ENCODE measurements at places on chromosomes 12 and 14.
A peak's percentile ranks its signal among the peaks of the same experiment; 100 is the strongest.

- DNase-seq = no peak
Observed at GRCh38 chr12:65868133-65868705, 43.9 kb downstream of the HMGA2 start.

- DNase-seq = peak; percentile 75
Observed at GRCh38 chr12:12032851-12033797, 37.6 kb upstream of the BCL2L14 start.

DNA sequence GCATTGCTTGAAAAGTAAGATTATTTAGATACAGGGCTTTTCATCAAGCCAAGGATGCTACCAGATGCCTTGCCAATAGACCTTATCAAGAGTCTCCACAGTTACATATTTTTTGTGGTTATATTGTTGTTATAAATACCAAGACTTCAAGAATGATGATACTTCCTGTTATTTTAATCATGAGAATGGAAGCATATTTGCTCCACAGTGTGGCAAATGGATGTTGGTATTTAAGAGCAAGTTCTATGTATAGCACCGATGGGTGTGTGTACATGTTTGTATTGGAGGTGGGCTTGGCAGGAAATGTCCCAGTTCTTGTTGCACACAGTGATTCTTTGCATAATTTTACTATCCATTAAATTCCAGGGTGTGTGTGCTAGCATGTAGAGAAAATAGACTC lies 4.4 kb upstream of the NID2 start:
- DNase-seq = no peak

GRCh38 chr14:25464772-25465171 lies 414.8 kb upstream of the STXBP6 start:
- DNase-seq = no peak

- no peak for DNase-seq
Observed at GRCh38 chr12:98084391-98084790, 431.0 kb upstream of the TMPO start.

DNA sequence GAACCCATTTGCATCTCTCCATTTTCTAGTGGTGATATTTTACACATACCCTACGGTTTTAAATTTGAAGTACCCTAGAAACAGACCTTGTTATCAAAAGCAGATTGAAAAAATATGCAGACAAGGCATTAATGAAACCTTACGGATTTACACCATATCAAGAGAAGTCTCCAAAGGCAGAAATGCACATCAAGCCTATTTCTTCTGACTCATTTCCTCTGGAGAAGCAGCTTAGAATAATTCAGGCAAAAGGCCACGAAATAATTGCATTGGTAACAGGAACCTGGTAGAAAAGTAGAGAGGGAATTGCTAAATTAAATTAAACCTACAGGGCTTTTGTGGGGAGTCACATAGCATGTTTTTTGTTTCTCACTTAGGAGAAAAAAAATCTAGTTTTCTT lies 34.7 kb downstream of the KICS2 start:
- DNase-seq = peak; percentile 67

DNA sequence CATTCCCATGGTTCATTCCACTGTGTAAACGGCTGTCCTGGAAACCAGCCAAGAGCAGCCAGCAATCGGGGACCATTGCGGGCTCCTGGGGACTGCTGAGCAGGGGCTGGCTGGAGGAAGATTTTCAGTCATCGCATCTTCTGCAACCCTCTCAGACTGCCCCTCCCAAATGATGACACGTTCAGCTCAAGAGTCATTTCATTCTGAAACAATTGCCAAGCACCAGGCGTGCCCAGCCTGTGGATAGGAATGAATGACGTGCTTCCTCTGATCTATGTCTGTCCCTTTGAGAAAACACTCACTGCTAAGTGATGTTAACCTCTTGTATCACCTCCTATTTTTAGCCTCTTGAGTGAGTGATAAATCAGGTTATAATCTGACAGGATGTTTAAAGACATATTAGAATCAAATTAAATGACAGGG lies 62.0 kb downstream of the NDUFA12 start:
- DNase-seq = no peak

- DNase-seq = no peak
Observed at GRCh38 chr14:63204407-63205043, at the start of gene RHOJ. RHOJ (plus strand) TSS chr14:63204443; CDS start chr14:63204870, 427 bp downstream.

DNA sequence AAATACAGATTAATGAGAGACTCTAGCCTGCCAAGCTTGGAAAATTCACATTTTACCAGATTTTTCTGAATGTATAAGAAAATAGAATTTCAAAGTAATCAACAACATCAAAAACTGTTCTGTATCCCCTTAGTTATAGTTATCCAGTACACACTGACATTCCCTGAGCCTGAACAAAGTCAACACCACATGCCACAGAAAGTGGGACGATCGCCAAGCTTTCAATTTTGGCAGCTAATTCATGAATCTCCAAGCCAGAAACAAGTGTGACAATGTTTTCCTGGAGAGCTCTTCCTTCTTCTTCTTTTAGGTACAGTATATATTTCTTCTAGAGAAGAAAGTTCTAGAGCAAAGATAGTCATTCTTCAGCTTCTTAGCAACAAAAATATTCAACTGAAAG lies 290.2 kb downstream of the PRKD1 start:
- DNase-seq = no peak

DNA sequence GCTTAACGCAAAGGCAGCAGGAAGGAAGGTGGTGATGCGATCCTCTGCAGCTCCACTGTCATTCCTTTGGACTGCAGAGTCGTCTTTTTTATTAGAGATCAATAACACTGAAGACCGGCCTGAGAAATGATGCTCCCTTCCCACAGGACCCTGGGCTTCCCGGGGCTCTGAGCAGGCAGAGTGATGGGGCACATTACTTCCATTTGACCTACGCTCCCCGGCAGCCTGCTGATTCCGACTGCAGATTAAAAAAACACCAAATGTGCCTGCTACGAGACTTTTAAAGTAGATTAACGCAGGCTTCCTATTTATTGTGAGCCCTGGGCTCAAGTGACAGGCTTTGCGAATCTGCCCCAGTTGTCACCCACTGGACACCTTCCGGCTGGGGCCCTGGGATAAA lies 37.5 kb downstream of the KCNA1 start:
- DNase-seq = no peak

DNA sequence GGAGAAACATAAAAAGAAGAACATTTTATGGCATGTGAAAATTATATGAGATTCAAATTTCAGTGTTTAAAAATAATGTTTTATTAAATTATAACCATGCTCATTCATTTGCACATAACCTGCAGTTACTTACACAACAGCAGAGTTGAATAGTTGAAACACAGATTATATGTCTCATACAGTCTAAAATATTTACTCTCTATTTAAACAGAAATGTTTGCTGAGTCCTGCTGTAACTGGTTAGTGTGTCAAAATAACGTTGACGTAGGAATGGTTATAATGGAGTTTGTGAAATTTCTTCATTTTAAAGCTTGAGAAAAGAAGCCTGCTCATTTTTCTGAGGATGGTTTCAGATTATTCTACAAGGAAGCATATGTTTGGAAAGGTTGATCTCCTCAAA lies 196.5 kb upstream of the GARIN2 start:
- no peak for DNase-seq

- DNase-seq = no peak
Observed at GRCh38 chr12:67520606-67521005, 127.9 kb upstream of the DYRK2 start.

- DNase-seq = no peak
Observed at GRCh38 chr14:103314496-103315277, 19.4 kb upstream of the EIF5 start.

DNA sequence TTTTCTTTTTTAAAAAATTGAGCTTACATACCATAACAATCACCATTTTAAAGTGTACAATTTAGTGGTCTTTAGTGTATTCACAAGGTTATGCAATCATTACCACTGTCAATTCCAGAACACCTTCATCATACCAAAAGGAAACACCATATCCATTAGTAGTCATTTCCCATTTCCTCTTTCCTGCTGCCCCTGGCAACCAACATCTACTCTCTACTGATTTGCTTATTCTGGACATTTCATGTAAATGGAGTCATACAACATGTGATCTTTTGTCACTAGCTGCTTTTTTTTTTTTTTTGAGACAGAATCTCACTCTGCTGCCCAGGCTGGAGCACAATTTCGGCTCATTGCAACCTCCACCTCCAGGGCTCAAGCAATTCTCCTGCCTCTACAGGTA lies 66.8 kb upstream of the CFL2 start:
- peak; percentile 88 for DNase-seq

DNA sequence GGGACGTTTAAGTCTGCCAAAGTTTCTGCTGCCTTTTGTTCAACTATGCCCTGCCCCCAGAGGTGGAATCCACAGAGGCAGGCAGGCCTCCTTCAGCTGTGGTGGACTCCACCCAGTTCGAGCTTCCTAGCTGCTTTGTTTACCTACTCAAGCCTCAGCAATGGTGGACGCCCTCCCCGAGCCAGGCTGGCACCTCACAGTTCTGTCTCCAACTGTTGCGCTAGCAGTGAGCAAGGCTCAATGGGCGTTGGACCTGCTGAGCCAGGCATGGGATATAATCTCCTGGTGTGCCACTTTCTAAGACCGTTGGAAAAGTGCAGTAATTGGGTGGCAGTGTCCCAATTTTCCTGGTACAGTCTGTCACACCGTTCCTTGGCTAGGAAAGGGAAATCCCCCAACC lies 444.7 kb downstream of the FLRT2 start:
- DNase-seq = no peak

DNA sequence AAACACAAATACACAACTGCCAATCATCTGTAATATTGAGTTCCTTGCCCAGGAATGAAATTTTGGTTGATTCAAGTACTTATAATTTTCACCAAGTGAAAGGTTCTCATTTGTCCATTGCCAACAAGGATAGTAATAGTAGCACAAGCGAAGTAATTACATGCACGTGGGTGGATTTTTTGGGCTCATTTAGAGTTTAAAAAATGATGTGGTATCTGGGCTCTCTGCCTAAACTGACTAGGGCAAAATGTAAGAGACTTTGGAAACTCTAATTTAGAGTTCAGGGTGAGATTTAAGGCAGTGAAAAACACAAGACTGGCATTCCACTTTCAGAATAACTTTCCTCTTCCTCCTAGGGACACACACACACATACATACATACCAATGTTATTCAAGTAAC lies 111.7 kb downstream of the MYRFL start:
- no peak for DNase-seq

GRCh38 chr14:91346838-91347173 lies 70.8 kb downstream of the CCDC88C start:
- DNase-seq = no peak

- no peak for DNase-seq
Observed at GRCh38 chr14:104797115-104798044, 1.8 kb upstream of the AKT1 start.

GRCh38 chr12:116321913-116322312 lies 44.4 kb upstream of the MED13L start:
- DNase-seq = no peak

GRCh38 chr12:104751594-104751993 lies 206.5 kb downstream of the SLC41A2 start:
- no peak for DNase-seq

DNA sequence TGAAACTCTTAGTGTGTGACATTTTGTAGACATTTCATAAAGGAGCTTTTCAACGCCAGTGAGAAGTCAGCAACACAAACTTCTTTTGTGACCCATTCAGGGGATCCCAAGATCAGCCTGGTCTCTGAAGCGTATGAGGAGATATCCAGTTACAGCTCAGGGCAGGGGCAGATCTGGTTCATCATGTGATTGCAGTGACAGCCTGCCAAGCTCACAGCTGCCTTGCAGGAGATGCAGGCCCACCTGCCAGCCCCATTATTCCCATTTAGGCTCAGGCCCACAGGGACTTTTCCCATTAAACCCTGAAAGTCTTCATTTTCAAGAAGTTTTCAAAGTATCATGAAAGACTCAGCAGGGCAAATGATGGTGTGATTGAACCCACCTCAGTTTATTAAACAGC lies 38.3 kb downstream of the SRGAP1 start:
- no peak for DNase-seq

- DNase-seq = no peak
Observed at GRCh38 chr12:5391653-5392052, 40.3 kb upstream of the NTF3 start.

DNA sequence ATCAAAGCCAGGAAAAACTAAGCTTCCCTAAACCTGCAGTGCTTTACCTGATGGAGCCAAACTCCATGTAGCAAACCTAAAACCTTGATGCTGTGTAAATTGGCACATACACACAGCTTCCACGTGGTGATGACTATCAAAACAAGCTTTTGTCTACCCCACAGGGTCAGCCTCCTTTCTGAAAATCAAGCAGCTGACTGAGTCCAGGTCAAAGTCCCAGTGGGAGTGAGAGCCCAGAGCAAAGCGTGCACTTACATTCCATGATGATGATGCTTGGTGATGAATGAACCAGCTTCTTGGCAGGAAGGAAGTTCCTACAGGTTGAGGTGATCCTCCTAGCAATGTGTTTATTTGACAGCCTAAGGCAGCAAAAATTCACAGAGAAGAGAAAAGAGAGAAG lies 630.0 kb upstream of the TBX3 start:
- DNase-seq = no peak

- no peak for DNase-seq
Observed at GRCh38 chr12:15323480-15323879, 1.2 kb downstream of the PTPRO start.
